ENCODE measurements at places on chromosomes 16 and 17.

- no peak for DNase-seq
Observed at GRCh38 chr17:28524476-28525424, 18.6 kb downstream of the FOXN1 start.

DNA sequence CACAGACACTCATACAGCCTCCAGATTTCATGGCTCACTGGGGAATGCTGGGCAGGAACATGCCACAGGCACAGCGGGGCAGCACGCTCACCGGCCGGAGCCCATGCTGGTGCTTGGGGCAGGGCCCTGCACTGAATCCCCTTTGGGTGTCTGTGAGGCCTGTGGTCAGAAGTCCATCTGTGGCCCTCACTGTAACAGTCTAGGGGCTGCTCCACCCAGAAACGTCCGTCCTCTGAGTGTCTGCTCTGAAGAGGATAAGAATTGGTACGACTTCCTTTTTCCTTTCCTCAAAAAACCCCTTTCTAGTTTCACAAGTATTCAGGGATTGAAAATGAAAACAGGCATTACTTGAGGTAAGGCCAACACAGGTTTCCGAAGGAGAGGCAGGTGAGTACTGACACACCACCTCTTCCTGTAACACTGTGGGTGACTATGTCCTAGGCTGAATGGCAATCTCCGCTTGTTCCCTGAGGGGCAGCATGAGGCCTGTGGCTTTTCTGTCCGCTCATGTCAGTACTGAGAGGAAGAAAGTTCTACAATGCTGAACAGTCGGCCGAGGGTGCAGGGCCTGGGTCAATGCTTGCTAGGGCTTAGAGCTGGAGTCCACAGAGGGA is 42.5 kb downstream of the TMEM11 start:
- no peak for DNase-seq

DNA sequence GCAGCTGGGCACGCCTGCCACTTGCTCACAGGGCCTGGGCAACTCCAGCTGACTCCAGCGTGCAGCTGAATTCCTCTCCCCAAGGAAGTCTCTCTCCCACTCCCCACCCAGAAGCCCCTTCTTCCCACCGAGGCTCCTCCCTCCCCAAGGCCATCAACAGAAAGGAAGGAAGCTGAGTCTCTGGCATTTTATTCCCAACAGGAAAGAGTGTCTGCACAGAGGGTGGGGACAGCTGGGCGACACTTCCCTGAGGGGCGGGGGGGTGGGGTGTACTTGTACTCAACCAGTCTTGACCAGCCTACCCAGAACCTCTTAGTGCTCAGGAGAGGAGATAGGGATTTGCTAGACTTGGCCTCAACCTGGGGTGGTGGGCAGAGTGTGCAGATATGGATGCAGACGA is at the start of gene EXOC3L1:
TSS of gene EXOC3L1 (minus strand) at position 96 of the 400 bp plus-strand sequence. CDS start 460 bp downstream, outside the sequence.
- DNase-seq: no peak

- DNase-seq: no peak
Observed at GRCh38 chr16:67518676-67519075, 10.0 kb upstream of the RIPOR1 start.

GRCh38 chr16:22141767-22142166 is 20.5 kb upstream of the SDR42E2 start:
- no peak for DNase-seq

- DNase-seq: no peak
Observed at GRCh38 chr16:85845266-85845665, 45.8 kb downstream of the COX4I1 start.

DNA sequence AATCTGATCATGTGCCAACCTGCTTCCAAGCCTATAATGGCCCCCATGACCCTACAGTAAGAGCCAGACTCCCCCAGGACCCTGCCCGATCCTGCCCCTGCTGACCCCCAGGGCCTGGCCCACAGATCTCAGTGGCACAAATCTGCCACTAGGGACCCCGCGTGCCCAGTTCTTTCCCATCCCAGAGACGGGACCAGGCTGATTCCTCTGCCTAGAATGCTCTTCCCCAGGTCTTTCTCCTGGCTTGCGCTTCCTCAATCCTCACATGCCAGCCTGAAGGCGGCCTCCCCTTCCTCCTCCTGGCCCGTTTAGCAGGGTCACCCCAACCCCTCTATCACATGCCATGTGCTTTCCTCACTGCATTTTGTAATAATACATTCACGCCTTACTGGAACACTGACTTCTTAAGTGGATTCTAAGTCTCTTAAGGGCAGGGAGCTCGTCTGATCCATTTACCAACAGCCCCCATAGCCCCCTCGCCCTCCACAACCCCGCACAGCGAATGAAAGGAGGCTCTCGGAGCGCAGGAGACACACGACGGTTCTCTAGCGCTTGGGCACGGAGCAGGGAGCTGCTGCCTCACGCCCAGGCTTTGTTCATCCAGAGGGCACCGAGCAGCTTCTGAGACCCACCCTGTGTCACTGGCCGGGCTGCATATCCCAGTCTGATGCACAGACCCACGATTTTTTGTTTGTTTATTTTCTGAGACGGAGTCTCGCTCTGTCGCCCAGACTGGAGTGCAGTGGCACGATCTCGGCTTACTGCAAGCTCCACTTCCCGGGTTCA is 1.2 kb downstream of the TRIM65 start:
- DNase-seq: no peak

- DNase-seq: no peak
Observed at GRCh38 chr16:84324434-84325262, 30.0 kb downstream of the WFDC1 start.

GRCh38 chr17:80005360-80006338 is 30.0 kb downstream of the TBC1D16 start:
- peak; percentile 24 for DNase-seq

- no peak for DNase-seq
Observed at GRCh38 chr16:3059723-3060242, 5.7 kb upstream of the IL32 start.

DNA sequence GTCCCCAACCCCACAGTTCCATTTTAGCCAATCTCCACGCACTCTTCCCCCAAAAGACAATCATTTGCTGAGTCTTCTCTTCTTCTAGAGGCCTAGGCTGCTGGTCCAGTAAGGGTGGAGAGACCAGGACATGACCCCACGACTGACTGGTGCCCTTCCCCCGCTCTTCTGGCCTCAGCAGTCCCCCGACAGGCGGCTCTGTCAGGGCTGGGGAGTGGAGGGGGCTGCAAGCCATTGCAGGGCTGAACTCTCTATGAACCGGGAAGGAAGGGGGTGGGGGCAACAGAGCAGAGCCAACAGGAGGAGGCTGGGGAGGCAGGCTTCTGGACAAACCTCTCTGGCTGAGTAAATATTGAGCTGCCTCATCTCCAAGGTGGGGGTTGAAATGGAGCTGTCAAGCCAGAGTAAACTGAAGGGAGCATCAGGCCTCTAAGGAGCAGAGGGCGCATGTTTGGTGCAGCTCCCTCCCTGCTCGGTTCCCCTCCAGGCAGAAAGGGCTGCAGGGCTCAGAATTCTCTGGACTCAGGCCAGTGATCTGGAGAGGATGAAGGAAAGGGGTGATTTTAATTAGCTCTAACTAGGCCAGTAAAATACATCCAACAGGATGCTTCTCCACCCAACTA is 8.7 kb downstream of the HOXB1 start:
- DNase-seq: no peak

GRCh38 chr16:24896439-24896838 is 50.7 kb downstream of the SLC5A11 start:
- DNase-seq: no peak

GRCh38 chr17:50149417-50150353 is 792 bp downstream of the PPP1R9B start:
- no peak for DNase-seq

DNA sequence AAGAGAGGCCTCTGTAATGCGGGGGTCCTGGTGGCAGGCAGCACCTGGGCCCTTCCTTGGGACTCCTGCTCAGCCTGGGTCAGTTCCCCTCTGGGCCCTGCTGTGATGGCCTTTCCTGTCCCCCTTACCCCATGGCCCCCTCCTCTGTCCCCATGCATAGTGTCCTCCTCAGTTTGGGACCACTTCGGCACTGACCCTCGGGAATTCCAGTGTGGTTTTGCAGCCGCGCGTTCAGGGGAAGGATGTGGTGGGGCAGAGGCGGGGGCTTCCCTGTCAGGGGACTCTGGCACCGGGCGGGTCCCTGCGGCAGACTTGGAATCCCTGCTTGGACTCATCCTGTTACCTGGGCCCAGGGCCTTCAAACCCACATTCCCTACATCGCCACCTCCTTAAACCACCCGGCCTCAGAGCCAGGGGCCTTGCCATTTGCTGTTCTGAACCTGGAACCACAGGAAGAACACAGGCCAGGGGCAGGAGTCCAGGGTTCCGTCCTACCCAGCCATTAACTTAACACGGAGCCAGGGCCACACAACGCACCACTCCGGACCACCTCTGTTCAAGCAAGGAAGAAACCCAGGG is 31.4 kb upstream of the EIF1 start:
- DNase-seq: no peak

GRCh38 chr16:20049831-20050230 is 23.9 kb downstream of the GPR139 start:
- DNase-seq: no peak

DNA sequence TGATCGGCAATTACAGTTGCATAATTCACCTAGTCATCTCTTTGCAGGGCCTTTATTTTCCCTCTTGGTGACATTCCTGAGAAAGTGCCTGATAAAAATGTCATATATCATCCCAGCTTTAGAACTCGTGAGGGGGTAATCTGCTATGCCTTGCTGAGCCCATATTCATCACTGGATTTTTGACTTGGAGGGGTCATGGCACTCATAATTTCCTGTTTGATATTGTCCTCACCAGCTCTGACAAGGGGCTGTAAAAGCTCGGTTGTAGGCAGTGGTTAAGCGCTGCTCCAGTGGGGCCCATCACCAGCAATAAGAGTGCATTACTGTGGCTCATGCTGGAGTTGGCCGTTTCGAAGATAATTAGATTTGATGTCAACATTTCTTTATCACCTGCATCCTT is 227.3 kb downstream of the IRX3 start:
- DNase-seq: no peak

DNA sequence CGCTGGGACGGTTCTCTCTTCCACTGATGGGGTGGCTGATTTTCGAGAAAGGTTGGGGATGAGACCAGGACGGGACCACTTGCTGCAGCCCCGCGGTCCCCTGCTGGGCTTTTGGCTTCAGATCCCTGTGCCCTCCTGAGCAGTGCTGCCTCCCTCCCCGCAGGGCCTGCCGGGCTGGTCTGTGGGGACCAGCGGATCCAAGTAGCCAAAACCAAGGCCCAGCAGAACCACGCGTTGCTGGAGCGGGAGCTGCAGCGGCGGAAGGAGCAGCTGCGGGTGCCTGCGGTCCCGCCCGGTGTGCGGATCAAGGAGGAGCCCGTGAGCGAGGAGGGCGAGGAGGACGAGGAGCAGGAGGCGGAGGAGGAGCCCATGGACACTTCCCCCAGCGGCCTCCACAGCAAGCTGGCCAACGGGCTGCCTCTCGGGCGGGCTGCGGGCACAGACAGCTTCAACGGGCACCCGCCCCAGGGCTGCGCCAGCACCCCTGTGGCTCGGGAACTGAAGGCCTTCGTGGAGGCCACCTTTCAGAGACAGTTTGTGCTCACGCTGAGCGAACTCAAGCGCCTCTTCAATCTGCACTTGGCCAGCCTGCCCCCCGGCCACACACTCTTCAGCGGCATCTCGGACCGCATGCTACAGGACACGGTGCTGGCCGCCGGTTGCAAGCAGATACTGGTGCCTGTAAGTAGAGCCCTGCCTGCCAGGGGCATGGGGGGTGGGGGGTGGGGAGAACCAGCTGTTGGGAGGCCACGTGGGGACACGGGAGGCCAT is 28.6 kb downstream of the POLR3E start:
- no peak for DNase-seq

GRCh38 chr17:10737168-10737622 is 7.4 kb upstream of the TMEM220 start:
- no peak for DNase-seq

GRCh38 chr17:79798299-79799173 is 1.7 kb upstream of the CBX8 start:
- DNase-seq: no peak

GRCh38 chr16:2462031-2462866 is 2.3 kb downstream of the TEDC2 start:
- DNase-seq: no peak

- DNase-seq: no peak
Observed at GRCh38 chr17:75103601-75104554, 5.9 kb upstream of the ARMC7 start.

- no peak for DNase-seq
Observed at GRCh38 chr17:66849851-66850580, 15.1 kb downstream of the CACNG5 start.

GRCh38 chr17:42221886-42222745 is 27.8 kb upstream of the GHDC start:
- peak; percentile 22 for DNase-seq

DNA sequence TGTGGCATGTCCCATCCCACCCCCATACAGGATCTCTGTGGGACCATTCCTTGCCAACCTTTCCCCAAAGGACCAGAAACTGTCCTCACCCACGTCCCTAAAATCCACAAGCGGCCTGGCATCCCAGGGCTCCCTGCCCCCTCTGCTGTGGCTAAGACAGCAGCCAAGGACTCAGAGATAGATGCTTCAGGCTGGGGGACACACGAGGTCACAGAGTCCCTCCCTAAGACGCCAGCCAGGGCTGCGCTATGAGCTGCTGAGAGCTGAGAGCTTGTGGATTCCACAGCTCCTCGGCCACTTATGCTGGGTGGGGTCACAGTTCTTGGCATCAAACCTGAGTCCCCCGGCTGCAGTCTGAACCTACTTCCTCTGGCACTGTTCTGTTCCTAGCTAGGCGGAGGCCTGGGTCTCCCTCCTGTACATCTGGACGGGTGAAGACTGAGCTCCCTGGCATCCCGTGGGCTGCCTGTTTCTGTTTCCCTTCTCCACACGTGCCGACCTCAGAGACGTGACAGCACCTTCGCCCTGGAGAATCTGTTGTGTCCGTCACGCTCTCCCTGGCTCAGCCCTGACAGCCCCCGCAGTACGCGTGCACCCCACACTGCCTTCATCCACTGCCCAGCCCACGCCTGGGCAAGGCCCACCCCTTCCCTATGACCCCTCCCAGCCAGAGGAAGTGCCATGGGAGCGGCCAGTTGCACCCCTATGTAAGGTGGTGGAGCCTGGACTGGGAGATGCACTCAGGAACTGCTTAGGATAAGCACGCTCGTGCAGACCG is 61.2 kb downstream of the ENGASE start:
- no peak for DNase-seq

DNA sequence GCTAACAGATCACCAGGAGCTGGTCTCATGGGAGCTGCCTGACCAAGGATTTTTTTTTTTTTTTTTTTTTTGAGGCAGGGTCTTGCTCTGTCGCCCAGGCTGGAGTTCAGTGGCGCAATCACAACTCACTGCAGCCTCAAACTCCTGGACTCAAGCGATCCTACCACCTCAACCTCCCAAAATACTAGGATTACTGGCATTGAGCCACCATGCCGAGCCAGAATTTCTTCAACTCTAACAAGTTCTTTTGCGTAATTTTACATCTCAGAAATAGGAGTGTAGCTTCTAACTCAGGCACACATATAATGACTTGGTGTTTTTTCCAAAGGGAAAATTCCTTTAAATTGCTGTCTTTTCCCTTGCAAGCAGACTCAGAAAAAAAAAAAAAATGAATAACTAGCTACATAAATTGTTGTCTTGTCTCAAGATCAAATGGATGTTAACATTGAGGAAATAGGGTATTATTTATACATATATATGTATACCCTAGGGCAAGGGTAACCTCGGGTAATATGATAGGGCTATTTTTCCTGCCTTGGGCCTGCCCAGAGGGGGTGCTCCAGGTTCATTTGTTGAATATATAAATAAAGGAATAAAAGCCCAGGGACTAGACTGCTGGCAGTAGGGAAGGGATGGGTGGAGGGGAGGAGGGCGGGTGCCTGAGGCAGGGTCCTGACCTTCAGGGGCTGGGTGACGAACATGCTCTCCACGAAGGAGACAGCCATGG is 42.8 kb upstream of the GCSH start:
- no peak for DNase-seq
